Panc1 (cell line): ENCODE measurements at places on chromosomes 1 and 21.

DNA sequence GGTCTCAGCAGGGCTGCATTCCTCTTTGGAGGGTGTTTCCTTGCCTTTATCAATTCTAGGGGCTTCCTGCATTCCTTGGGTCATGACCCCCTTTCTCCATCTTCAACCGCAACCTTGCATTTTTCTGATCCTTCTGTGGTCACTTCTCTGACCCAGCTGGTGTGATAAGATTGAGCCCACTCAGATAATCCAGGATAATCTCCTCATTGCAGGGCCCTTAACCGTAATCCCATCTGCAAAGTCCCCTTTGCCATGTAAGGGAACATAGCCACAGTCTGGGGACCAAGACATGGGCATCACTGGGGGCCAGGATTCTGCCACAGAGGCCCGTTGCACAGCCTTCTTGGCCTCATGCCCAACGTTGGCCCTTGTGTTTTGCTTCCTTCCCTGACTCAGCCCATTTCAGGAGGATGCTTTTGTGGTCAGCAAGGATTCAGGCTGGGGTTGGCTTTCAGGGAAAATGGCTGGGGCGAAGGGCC, 35.0 kb upstream of the IL19 start:
- DNase-seq, result no peak
- H3K27me3 ChIP-seq, result no peaks in the 10 kb centered on the region
- no peaks in the 10 kb centered on the region for H3K36me3 ChIP-seq
- H3K4me3 ChIP-seq, result no peak overlapping the region
- H3K27ac ChIP-seq, result no peak overlapping the region

- H3K27ac ChIP-seq, result no peak overlapping the region
- H3K36me3 ChIP-seq, result no peaks in the 10 kb centered on the region
- no peaks in the 10 kb centered on the region for H3K27me3 ChIP-seq
Observed at GRCh38 chr1:194044892-194045291, 858.5 kb upstream of the B3GALT2 start.

DNA sequence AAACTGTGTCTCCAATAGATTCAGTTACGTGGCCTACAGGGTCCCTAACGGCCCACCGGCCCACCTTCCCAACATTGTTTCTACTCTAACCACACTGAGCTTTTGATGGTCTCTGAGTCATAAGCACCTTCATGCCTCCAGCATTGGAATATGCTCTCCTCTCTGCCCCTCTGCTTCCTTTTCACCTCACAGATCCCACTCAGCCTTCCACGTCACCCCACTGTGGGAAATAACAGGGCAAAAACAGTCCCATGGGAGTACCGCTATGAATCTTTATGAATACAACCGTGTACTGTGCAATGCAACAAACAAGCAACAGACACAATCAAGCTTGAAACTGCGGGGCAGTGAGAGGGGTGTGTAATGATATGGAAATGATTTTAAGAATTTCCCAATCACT, 5.3 kb upstream of the SARS1 start:
- H3K27me3 ChIP-seq, result no peaks in the 10 kb centered on the region
- peaks cover 2% of the 10 kb centered on the region; the same call in 1 of the 2 replicates for H3K4me1 ChIP-seq
- H3K4me3 ChIP-seq, result no peak overlapping the region

DNA sequence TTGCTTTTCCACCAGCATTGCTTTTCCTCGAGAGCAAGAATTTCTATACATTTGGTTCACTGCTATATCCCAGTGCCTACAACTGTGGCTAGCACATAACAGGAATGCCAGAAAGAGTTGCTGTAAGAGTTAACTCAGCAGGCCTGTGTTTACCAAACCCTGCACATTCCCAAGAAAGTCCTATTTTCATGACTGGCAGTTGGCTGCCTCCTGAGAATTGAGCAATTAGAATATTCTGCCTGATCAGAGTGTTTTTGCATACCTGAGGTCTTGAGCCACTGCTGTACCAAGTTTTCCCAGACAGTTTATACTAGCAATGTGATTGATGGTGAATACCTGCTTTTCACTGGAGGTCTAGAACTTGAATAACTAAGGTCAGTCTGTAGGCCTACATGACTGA, 2.7 kb upstream of the GNPAT start:
- H3K27ac ChIP-seq, result no peak overlapping the region
- no peak overlapping the region for H3K4me3 ChIP-seq
- DNase-seq, result no peak
- peaks cover 10% of the 10 kb centered on the region for H3K36me3 ChIP-seq
- H3K4me1 ChIP-seq, result peaks cover 20% of the 10 kb centered on the region
- no peaks in the 10 kb centered on the region for H3K27me3 ChIP-seq

- no peak overlapping the region for H3K27ac ChIP-seq
- DNase-seq, result no peak
- H3K27me3 ChIP-seq, result no peaks in the 10 kb centered on the region
- no peak overlapping the region for H3K4me3 ChIP-seq
- H3K4me1 ChIP-seq, result no peaks in the 10 kb centered on the region
Observed at GRCh38 chr21:37710546-37711285, 205.5 kb downstream of the KCNJ6 start.

DNA sequence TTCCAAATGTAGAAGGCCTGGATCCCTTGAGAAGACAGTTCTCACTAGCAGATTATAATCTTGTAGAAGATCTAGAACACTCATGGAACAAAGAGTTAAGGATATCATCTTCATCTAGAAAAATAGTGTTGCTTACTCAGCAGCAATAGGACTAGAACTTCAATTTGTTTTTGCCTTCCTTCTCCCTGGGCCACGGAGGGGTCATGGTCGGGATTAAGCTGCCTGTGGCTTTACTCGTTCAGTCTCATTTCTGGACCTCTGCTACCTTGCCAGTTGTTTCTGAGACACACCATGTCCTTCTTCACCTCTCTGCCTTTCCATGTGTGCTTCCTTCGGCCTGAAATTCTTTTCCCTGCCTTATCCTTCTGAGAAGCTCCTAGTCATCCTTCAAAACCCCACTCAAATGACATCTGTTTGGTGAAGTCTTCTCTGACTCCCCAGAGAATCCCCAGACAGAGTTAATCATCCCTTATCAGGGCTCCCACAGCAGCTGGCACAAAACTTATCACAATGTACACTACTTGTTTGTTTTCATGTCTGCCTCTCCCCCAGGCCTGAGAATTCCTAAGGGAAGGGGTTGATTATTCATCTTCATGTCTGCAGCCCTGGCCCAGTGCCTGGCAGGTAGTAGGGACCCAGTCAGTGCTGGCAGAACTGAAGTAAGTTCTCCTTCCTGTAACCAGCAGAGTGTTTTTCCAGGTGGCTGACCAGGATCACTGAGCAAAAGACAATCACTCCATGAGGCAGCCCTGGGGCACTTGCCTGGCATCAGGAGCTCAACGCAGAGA, 15.5 kb upstream of the SNX27 start:
- peak overlapping the region; percentile 78 for H3K27ac ChIP-seq
- DNase-seq, result no peak
- no peaks in the 10 kb centered on the region for H3K27me3 ChIP-seq
- H3K4me1 ChIP-seq, result peaks cover 17% of the 10 kb centered on the region
- no peak overlapping the region for H3K4me3 ChIP-seq
- no peaks in the 10 kb centered on the region for H3K36me3 ChIP-seq

- no peak overlapping the region for H3K4me3 ChIP-seq
- no peaks in the 10 kb centered on the region; the same call in 1 of the 2 replicates for H3K36me3 ChIP-seq
- DNase-seq, result no peak
- peaks cover 12% of the 10 kb centered on the region for H3K4me1 ChIP-seq
Observed at GRCh38 chr21:36704281-36704957, 5.5 kb downstream of the SIM2 start.

DNA sequence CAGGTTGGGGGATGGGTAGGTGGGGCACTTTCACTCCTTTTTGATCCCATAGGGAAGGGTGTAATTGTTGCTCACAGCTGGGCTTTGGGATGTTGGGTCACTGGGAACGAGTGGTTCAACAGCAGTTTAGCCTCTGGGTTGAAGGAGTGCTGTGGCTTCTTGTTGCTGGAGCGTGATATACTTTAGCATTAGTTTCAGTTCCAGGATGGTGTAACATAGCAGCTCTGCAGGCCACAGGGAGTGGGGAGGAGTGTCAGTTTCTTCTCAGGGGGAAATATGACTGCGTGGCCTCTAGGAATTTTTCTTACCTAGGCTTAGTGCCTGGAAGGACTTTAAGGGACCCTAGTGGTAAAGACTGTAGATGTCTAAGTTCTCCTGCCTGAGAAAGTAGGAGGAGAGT, 1105.3 kb upstream of the TMPRSS15 start:
- H3K36me3 ChIP-seq, result no peaks in the 10 kb centered on the region
- no peak overlapping the region for H3K27ac ChIP-seq
- no peaks in the 10 kb centered on the region for H3K4me1 ChIP-seq
- no peaks in the 10 kb centered on the region for H3K27me3 ChIP-seq

GRCh38 chr21:44419679-44420078, 35.6 kb upstream of the LRRC3 start:
- DNase-seq, result no peak
- no peak overlapping the region for H3K4me3 ChIP-seq
- H3K36me3 ChIP-seq, result no peaks in the 10 kb centered on the region
- no peaks in the 10 kb centered on the region for H3K27me3 ChIP-seq
- H3K4me1 ChIP-seq, result no peaks in the 10 kb centered on the region
- H3K27ac ChIP-seq, result no peak overlapping the region

- H3K27me3 ChIP-seq, result no peaks in the 10 kb centered on the region
- no peak for DNase-seq
- no peaks in the 10 kb centered on the region; the same call in 1 of the 2 replicates for H3K36me3 ChIP-seq
- peak overlapping the region; percentile 65 for H3K4me3 ChIP-seq
Observed at GRCh38 chr1:3069491-3070308, 697 bp downstream of the PRDM16 start.

DNA sequence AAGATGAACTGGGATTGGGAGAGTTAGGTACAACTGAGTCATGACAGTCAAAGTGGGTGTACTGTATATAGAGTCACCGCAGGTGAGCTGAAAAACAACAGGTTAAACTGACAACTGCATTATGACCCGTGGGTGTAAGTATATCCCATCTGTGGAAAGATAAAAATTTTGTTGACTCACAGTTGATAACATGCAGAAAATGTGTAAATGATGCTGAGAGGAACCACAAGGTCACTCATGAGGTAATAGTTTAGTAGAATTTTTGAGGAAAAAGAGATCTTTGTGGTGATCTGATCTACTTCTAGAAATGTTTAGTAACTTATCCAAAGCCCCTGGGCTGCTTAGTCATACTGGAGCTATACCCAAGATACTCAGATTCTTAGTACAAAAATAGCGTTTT, 838 bp downstream of the OR2C3 start:
- no peaks in the 10 kb centered on the region for H3K27me3 ChIP-seq
- DNase-seq, result no peak
- H3K4me1 ChIP-seq, result no peaks in the 10 kb centered on the region
- no peak overlapping the region for H3K4me3 ChIP-seq
- no peak overlapping the region for H3K27ac ChIP-seq
- no peaks in the 10 kb centered on the region for H3K36me3 ChIP-seq

DNA sequence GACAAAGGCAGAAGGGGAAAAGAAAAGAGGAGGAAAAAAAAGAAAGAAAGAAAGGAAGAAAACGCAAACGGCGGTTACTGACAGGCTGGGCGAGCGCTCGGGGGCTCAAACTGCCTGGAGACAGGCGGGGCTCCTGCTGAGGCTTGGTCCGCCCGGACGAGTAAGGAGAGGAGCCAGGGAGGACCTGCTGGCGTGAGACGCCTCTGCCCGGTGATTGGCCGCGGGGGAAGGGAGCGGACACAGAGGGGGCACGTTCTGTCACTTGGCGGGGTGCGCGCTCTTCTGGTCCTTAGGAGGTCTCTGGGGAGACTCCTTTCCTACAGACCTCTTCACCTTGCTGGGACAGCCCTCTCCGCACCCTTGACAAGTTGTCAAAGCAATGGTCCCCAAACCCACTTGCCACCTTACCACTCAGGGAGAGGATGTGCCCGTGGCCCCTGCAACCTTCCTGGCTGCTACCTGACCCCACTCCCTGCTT, 791 bp upstream of the PIK3R3 start:
- no peak for DNase-seq
- peak overlapping the region; percentile 98 for H3K27ac ChIP-seq
- peak overlapping the region; percentile 96 for H3K4me3 ChIP-seq
- H3K36me3 ChIP-seq, result no peaks in the 10 kb centered on the region

GRCh38 chr1:24964811-24965570, 34.9 kb upstream of the RUNX3 start:
- no peak overlapping the region for H3K4me3 ChIP-seq
- H3K4me1 ChIP-seq, result no peaks in the 10 kb centered on the region
- H3K36me3 ChIP-seq, result no peaks in the 10 kb centered on the region
- no peak for DNase-seq
- H3K27ac ChIP-seq, result no peak overlapping the region

GRCh38 chr1:17869815-17870214, 114.7 kb downstream of the ACTL8 start:
- H3K36me3 ChIP-seq, result no peaks in the 10 kb centered on the region
- DNase-seq, result no peak
- no peak overlapping the region for H3K27ac ChIP-seq
- H3K27me3 ChIP-seq, result 0 out of 2 replicates have a peak, but pooled peaks cover 2% of the 10 kb centered on the region

DNA sequence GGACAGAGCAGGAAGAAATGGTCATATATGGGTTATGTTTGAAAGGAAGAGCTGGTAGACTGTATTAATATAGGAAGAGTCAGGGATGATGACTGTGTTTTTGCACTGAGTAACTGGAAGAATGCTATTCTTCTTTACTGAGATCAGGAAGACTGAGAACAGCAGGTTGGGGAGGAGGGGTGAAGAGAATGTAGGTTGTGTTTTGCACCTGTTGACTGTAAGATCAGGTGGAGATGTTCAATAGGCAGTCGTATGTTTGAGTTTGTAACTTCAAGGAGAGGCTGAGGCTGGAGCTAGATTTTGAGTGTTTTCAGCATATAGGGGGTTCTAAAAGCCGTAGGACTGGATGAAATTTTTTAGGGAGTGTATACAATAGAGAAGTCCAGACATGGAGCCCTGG, 97.2 kb downstream of the CAMTA1 start:
- no peak for DNase-seq
- H3K27me3 ChIP-seq, result no peaks in the 10 kb centered on the region
- no peak overlapping the region for H3K27ac ChIP-seq
- no peaks in the 10 kb centered on the region for H3K4me1 ChIP-seq

- H3K4me3 ChIP-seq, result no peak overlapping the region
- no peaks in the 10 kb centered on the region for H3K27me3 ChIP-seq
- DNase-seq, result no peak
- no peaks in the 10 kb centered on the region for H3K4me1 ChIP-seq
Observed at GRCh38 chr1:189289346-189289745, 1188.3 kb downstream of the BRINP3 start.
